ENCODE measurements at places on chromosomes 5 and 9. TPM values are rescaled to one million over a fixed set of nuclear protein-coding genes. Genes with fewer than 3 reads are reported as not detected.

The SLC34A1 gene
- total RNA-seq, result not detected

The HRH2 gene
- total RNA-seq, result not detected

The GPR150 gene
- not detected for total RNA-seq

The HNRNPH1 gene
- total RNA-seq, result 564 TPM

The SPINK9 gene
- not detected for total RNA-seq

The BNC2 gene
- 5.8 TPM for total RNA-seq

The PCDHB3 gene
- total RNA-seq, result 0.14 TPM

The PCDHB10 gene
- 0.72 TPM for total RNA-seq

The PCDHGB1 gene
- total RNA-seq, result 1.1 TPM
